ENCODE measurements at places on chromosomes 3 and 15. TPM values are rescaled to one million over a fixed set of nuclear protein-coding genes. Genes with fewer than 3 reads are reported as not detected.

STIMATE gene
- 10.3 TPM for total RNA-seq

SI gene
- total RNA-seq: not detected

THBS1 gene
- total RNA-seq: 205 TPM

DNA sequence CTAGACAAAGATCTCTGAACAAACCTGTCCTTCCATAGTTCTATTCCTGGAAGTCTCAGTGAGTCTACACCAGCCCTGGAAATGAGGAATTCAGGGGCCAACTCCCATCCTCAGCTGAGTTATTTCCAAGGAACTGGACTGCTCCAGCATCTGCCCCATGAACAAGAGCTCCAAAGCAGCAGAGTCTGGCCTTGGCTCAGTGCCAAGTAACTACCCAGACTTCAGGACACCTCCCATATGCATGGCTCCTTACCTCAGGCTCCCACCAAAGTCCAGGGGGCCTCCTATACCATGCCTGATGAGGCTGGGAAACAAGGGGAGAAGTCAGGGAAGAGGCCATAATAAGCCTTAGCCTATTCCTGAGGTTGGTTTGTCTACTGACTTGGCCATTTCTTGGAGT lies 45.0 kb downstream of the FAIM start:
- no peak overlapping the region for H3K4me3 ChIP-seq
- no peak for DNase-seq
- no peaks in the 10 kb centered on the region for H3K4me1 ChIP-seq
- peaks cover 40% of the 10 kb centered on the region for H3K36me3 ChIP-seq
- no peak overlapping the region for H3K27ac ChIP-seq
